GM04503 (cell line): ENCODE measurements at places on chromosomes 5 and 9.

GRCh38 chr5:140131967-140132409 is 6.3 kb downstream of the IGIP start:
- peak; percentile 73 for DNase-seq

DNA sequence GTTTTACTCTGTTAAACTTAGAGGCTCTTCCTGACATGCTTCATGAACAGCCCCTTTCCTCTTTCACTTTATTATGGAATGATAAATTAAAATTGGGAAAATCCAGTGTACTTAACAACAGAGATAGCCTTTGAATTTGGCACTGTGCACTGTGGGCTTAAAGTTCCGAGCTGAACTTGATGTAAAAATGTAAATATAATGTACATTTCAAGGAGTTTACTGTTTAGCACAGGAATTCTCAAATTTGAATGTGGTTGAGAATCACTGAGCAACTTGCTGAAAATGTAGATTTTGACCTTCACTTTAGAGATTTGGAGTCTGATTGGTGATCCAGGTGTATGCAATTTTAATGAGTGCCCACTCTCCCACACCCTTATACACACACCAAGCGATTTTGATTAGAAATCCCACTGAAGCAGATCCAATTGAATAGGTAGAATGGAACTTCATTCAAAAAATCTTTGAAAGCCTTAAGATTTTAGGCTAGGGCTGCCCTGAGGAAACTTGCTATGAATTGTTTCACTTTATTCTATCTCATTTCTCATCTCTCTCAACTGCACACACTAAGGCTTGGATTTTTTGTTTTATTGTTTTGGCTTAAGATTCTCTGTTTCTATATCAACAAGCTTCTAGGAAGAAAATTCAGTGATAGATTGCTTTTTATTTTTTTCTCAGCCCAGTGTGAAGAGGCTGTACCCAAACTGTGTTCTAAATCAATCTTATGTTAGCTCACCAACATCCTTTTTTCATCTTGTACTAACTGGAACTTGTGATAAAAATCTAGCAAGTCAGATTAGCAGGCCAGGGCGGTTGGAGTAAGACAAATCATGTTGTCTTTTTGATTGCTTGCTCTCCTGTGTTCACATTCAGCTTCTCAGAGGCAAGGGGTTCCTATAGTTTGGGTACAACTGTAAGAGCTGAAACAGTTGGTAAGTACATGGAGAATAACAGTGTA is 22.9 kb downstream of the NUDT12 start:
- no peak for DNase-seq

DNA sequence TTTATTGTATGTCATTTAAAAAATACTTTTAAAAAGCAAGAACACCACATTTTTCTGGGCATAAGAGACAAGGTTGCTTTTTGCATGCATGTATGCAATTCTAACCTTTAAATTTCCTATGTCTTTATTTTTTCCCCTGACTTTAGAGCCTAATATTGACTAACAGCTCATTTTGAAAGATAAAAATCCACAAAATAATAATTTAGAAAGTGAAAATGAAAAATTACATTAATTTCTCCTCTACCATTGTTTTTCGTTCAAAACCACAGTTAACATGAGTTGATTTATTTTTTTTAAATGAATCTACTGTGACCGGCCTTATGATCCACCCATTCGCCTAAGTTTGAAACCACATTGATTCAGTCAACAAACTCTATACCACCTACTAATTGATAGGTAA is 137.5 kb upstream of the CDKN2B start:
- no peak for DNase-seq

DNA sequence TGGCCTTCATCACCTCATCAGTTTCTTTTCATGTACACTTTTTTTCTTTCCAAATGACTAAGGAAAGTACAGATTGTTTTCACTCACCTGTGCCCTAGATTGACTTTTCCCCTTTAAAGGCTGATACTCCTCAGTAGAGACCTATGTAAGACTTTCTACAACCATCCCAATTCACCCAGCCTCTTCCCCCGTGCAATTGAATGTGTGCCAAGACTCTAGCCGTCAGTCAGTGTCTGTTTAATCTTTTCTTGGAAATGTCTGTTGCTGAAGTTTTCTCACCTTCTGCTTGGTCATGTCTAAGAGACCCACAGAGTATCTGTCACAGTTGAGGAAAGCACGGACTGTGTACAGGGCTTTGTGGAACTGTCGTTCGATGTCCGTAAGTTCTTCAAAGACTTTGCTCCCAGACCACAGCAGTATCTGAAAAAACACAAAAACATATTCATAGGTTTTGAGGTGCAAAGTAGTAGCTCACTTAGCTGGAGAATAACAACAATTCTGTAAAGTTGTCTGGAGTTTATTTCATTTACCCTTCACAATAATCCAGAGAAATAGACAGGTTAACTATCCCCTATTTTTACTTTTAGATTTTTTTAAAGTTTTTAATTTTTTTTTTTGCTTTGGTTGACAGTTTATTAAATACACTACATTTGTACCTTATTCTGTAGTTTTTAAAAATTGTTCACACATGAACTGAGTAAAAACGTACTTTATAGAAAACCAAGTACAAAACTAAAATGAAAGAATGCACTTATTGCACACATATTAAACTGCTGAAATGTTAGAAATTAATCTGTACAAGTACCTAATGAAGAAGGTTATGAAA is 13.6 kb downstream of the PDE6A start:
- no peak for DNase-seq

- DNase-seq: no peak
Measured at GRCh38 chr9:95494022-95494415, 22.8 kb downstream of the PTCH1 start.

GRCh38 chr5:150661086-150661485 is at the start of gene MYOZ3:
Gene MYOZ3, plus strand, starts transcription at chr5:150661251. Its CDS starts 1,691 bp downstream, at chr5:150662942.
- DNase-seq: no peak

DNA sequence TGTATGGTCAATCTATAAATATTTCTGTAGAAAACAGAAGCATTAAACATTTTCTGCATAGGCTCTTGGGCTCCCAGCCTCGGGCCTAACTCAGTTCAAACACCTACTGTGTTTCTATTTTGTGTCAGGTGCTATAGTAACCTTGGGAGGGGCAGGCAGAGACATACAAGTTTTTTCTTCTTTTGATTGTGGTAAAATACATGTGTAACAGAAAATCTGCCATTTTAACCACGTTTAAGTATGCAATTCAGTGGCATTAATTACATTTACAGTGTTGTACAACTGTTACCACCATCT is 40.8 kb upstream of the FOXE1 start:
- DNase-seq: no peak

DNA sequence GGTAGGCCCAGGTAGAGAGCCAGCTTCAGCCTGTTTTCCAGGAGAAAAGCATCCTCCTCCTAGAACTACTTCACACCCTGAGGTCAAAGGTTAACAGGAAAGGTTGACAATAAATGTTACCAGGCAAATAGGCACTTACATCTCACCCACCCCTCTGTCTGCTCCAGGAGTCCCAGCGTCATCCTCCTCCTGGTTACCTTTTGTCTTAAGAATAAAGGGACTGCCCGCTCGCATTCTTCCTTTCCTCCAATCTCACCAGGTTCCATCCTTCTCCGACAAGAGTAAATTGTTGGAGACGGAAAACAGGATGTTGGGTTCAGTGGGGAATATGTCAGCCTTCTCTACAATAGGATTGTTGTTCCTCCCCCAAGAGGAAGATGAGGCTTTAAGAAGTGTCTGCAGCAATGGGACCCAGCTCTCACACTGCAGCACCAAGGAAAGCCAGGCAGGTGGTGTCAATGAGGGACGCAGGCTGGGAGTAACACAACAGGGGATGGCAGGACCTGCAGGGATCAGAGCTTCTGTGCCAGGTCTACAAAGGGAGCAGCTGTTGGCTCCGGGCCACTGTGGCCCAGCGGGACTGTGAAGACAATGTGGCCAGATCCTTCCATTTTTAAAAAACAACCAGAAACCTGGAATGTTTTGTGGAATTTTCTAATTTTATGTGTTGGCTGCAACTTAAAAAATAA is 29.0 kb downstream of the FAT2 start:
- no peak for DNase-seq

- no peak for DNase-seq
Measured at GRCh38 chr9:32573821-32574220, 862 bp upstream of the NDUFB6 start.

GRCh38 chr5:113000466-113000865 is 23.9 kb downstream of the DCP2 start:
- no peak for DNase-seq

DNA sequence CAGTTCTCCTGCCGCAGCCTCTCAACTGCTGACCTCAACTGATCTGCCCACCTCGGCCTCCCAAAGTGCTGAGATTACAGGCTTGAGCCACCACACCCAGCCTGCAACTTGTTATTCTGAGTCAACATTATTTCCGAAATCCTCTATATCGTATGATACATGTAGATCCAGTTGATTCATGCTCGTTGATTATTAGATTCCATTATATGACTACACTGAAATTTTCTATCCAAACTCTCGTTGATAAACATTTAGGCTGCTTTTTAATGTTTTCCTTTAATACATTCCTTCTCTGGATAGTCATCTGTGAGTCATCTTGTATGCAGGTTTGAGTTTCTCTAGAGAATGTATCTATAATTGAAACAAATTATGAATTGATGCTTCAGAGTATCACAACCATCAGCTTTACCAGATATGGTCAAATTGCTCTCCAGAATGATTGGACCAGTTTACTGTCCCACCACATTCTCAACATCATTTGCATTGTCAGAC is 4.1 kb downstream of the CDK7 start:
- peak; percentile 46 for DNase-seq

GRCh38 chr5:67253911-67254310 is 57.3 kb upstream of the CD180 start:
- no peak for DNase-seq

GRCh38 chr5:181100121-181100875 is 30.7 kb downstream of the OR2V1 start:
- no peak for DNase-seq

- no peak for DNase-seq
Measured at GRCh38 chr5:167603135-167603534, 688.3 kb upstream of the WWC1 start.

- DNase-seq: no peak
Measured at GRCh38 chr9:30235564-30235963, 2148.9 kb upstream of the ACO1 start.

GRCh38 chr9:137130176-137130755 is 8.7 kb upstream of the GRIN1 start:
- no peak for DNase-seq

GRCh38 chr5:173883347-173883924 is 4.7 kb upstream of the CPEB4 start:
- no peak for DNase-seq

DNA sequence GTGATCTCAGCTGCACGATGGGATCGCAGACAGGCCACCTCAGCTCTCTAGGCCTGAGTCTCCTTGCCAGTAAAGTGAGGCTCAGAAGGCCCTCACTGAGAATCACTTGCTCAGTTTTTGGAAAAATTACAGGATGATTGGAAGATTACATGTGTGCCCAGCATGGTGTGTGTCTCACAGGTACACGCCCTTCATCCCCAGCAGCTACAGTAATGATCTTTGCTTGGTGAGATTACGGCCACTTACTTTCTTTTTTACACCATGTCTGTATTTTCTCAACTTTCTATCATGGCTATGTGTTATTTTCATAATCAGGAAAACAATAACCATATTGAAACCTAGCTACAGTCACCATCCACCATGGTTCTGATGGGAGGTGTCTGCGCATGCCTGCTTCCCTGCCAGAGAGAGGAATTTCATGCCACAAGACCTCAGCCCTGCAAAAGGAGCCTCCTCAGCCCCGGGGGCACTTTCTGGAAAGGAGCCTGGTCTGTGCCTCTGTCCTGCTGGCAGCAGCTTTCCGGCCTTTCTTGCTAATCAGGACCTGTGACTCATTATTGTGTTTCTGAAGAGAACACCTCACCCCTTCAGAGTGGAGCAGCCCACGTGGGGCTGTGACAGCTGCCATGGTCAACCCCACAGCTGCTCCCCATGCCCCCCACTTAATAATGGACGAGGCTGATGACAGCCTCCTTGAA is 64.2 kb upstream of the OLFM1 start:
- no peak for DNase-seq

GRCh38 chr9:16172796-16173195 is 620.0 kb downstream of the CCDC171 start:
- no peak for DNase-seq

- DNase-seq: no peak
Measured at GRCh38 chr9:107180206-107180605, 102.9 kb upstream of the RAD23B start.

DNA sequence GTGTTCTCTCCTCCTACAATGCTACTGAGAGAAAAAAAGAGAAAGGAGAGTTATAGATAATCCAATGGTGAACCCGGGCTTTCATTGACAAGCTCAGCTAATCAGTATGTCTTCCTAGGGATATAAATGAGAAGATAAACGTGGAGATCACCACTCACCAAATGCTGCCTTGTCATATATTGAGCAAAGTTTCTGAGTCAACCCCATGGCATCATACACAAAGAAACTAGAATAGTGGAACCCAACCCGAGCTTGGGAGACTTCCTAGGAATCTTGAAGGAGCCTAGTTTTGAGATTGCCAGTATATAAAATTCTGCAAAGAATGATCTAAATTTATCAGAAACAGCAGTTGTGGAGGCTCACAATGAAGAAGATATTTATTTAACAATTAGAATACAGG is 47.8 kb downstream of the PTPN3 start:
- DNase-seq: no peak

GRCh38 chr5:122874179-122874875 is 28.9 kb downstream of the SNX24 start:
- DNase-seq: no peak

- no peak for DNase-seq
Measured at GRCh38 chr9:117839862-117840261, 135.7 kb downstream of the TLR4 start.

DNA sequence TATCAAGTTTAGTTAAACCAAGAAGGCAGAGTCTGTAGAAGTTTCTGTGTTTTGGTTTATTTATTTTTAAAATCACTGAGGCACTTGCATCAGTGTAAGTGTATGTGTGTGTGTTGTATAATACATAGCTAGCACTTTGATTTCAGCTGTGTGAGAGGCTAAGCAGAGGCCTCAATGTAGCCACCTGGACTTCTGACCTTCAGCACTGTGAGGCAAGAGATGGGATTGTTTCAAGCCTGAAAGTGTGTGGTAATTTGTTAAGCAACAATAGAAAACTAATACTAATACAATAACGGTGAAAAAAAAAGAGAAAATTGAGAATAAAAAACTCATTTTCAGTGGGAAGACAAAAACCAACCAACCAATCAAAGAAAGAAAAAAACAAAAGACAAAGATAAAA is 327.3 kb downstream of the CDH18 start:
- no peak for DNase-seq

- no peak for DNase-seq
Measured at GRCh38 chr5:134846641-134846960, 833 bp downstream of the C5orf24 start.

DNA sequence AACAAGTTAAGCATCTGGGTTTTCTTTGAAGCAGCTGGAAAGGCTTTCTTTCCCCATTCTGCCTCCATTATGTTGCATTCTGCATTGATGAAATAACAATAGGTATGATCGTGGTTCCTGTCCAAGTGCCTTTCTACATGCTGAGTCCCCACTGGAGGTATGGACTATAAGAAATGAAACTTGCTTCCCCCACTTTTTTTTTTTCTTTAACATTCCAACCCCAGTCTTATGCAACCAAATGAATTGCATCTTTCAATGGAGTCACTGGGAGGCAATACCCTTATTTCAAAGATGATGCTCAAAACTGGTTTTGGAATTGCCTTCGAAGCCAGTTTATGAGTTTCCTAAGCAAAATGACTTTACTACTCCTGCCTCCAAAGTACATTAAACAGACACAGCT is 58.9 kb downstream of the ARSB start:
- DNase-seq: no peak
